ENCODE measurements at places on chromosomes 12 and 14.

- no peak for DNase-seq
- H3K4me1 ChIP-seq: peaks cover 10% of the 10 kb centered on the region
- H3K27me3 ChIP-seq: peaks cover 82% of the 10 kb centered on the region
- peaks cover 4% of the 10 kb centered on the region for H3K36me3 ChIP-seq
- H3K27ac ChIP-seq: no peak overlapping the region
- no peak overlapping the region for H3K4me3 ChIP-seq
These were observed 63.3 kb downstream of the CCDC88C start for GRCh38 chr14:91354221-91354916.

GRCh38 chr12:90274407-90274806, 565.8 kb upstream of the ATP2B1 start:
- no peaks in the 10 kb centered on the region for H3K27me3 ChIP-seq
- H3K4me3 ChIP-seq: no peak overlapping the region
- no peak for DNase-seq

DNA sequence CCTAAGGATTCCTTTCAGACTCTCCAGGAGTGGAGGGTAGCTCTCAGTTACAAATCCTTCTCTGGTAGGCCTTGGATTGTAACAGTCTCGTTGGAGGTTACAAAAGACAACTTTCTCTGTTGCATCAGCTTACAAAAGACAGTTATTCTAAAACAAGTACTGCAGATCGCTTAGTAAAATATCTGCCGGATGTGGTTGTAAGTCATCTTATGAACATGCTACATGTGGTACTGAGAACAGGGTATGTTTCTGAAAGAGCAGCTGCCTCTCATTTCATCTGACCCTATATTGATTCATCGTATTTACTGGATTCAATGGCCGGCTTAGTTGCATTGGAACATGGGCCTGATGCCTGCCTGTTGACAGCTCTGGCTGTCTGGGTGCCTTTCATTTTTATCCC, 157.4 kb downstream of the PTCSC3 start:
- no peak overlapping the region for H3K4me3 ChIP-seq
- no peaks in the 10 kb centered on the region for H3K27me3 ChIP-seq
- no peak overlapping the region for H3K27ac ChIP-seq
- DNase-seq: no peak
- H3K4me1 ChIP-seq: no peaks in the 10 kb centered on the region

- peaks cover 2% of the 10 kb centered on the region for H3K36me3 ChIP-seq
- H3K27ac ChIP-seq: no peak overlapping the region
- no peaks in the 10 kb centered on the region for H3K27me3 ChIP-seq
- peaks cover 1% of the 10 kb centered on the region for H3K4me1 ChIP-seq
- no peak for DNase-seq
These were observed 4.7 kb downstream of the RPL36AL start for GRCh38 chr14:49615776-49616175.

DNA sequence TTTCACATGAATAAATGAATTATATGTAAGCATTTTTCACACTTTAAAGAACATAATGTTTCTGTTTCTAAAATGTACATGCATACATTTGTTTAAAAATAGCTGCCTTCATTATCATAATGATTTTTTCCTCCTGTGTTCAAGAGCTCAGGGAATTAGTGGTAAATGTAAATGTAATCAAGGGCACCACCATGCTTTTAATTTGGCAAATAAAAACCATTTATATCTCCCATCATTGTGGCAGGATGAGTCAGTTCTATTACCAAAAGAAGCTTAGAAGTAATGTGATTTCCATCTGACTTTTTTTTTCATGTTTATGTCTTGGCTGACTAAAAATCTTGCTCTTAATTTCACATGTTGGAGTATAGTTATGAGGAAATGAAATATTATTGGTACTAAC, 176.1 kb downstream of the GXYLT1 start:
- no peaks in the 10 kb centered on the region for H3K27me3 ChIP-seq
- H3K27ac ChIP-seq: peak overlapping the region; percentile 86
- no peak overlapping the region for H3K4me3 ChIP-seq
- H3K36me3 ChIP-seq: no peaks in the 10 kb centered on the region
- no peak for DNase-seq

DNA sequence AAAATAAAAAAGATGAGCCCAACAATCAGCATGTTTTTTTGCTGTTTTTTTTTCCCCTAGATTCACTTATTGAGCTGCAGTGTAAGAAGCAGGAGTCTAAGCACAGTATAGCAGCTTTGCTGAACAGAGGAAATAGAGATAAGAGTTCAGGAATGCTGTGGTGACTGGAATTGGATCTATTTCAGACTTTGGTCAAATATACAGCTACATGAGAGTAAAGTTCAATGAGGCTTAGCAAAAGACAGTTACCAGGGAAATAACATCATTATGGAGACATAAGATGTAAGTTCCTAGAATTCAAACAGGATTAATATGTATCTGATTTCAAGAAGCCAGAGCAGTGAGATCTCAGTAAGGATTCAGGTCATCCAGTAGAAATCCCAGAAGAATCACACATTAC, 613.0 kb downstream of the RPS29 start:
- H3K4me1 ChIP-seq: no peaks in the 10 kb centered on the region
- H3K36me3 ChIP-seq: no peaks in the 10 kb centered on the region
- peak; percentile 40 for DNase-seq
- H3K27me3 ChIP-seq: no peaks in the 10 kb centered on the region

DNA sequence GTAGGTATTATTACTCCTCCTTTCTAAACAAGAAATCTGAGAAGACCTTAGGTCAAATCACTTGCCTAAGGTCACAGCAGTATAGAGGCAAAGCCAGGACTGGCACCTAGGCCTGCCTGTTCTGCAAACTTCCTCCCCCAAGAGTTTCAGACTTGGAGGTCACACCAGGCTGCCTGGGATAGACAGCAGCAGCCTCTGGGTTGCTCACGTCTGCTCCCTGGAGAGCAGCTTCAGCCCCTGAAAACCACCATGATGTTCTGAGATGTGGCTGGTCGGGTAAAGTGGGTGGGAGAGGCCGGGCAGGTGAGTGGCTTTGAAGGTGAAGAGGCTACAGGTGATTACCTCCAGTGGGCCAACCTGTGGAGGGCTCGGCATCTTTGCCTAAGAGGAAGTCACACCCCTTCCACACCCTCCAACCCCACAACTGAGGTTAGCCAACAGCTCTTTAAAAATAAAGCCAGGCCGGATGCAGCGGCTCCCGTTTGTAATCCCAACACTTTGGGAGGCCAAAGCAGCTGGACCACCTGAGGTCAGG, 37.0 kb upstream of the PNMA1 start:
- H3K36me3 ChIP-seq: peaks cover 3% of the 10 kb centered on the region
- peaks cover 75% of the 10 kb centered on the region for H3K4me1 ChIP-seq
- H3K4me3 ChIP-seq: no peak overlapping the region

- no peak for DNase-seq
- H3K4me3 ChIP-seq: no peak overlapping the region
These were observed 124.3 kb downstream of the RASSF9 start for GRCh38 chr12:85711735-85712390.

DNA sequence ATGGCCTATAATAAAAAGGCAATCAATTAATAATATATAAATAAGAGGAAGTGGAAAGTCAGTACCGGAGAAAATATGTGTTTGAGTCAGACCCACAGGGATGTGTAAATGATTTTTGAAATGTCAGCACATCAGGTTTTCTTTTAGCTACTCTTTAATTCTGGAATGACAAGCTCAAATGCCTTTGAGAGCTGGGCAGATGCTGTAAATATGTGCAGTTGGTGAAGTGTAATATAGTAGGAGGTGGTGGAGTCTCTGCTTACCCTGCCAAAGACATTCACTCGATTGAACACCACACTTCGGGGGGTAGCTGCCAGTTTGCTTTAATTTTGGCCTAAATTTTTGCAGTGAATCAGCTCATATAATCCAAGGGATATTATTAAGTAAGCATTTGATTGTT, 93.0 kb downstream of the PLEKHA5 start:
- H3K27ac ChIP-seq: peak overlapping the region; percentile 97
- peaks cover 2% of the 10 kb centered on the region for H3K4me1 ChIP-seq
- H3K27me3 ChIP-seq: no peaks in the 10 kb centered on the region
- DNase-seq: no peak
- H3K4me3 ChIP-seq: no peak overlapping the region

- no peak overlapping the region for H3K4me3 ChIP-seq
- DNase-seq: peak; percentile 54
- H3K27ac ChIP-seq: peak overlapping the region; percentile 39
- H3K4me1 ChIP-seq: peaks cover 6% of the 10 kb centered on the region
- H3K27me3 ChIP-seq: no peaks in the 10 kb centered on the region
- no peaks in the 10 kb centered on the region for H3K36me3 ChIP-seq
These were observed 22.7 kb downstream of the FRMD6 start for GRCh38 chr14:51674294-51675002.

DNA sequence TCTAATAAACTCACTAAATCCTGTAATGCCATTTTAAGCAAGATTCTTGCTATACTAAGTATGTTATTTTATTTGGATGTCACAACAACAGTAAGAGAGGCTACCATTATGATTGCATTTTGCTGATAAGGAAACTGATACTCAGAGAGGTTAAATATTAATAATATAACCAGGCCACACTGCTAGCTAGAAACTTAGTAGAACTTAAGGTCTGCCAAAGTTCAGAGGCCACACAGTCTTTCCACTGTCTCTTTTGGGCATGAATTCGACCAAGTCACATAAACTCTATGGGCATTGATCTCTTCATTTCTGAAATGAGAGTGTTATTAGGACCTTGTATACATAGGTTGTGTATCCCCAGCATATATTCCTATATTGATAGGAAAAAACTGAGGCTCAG, 147.9 kb downstream of the SYNE2 start:
- peaks cover 3% of the 10 kb centered on the region for H3K36me3 ChIP-seq
- no peak overlapping the region for H3K27ac ChIP-seq
- no peak overlapping the region for H3K4me3 ChIP-seq
- DNase-seq: no peak
- no peaks in the 10 kb centered on the region for H3K4me1 ChIP-seq

DNA sequence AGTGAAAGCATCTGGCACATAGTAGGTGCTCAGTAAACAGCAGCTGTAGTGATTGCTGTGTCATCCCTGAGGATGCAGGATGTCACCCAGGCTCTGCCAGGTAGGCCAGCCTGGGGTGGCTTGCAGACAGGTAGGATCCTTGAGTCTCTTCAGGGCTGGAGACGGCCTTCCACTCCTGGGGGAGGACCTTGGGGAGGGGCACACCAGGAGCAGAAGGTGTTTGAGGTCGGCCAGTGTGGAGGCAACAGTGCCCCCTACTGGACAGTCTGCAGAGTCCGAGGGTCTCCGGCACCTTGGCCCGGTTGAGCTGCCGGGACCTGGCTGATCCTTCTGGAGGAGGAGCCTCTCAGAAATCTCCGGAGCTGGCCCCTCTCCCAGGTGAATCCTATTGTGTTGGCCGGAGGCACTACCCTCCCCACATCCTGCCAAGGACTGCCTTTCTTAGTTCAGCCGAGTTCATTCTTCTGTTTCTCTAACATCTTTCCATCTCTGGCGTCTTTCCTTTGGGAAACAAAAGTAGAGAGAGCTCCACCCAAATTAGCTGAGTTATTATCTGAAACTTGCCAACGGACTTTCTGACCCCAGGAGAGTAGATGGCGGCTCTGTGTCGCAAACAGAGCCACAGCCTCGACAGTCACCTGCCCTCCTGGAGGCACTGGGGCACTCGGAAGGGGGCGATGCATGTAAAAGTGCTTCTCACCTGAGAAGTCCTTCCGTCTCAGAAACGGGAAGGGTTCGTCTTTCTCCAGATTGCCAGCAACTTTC, 41.8 kb upstream of the CLMN start:
- no peak overlapping the region for H3K4me3 ChIP-seq
- peaks cover 5% of the 10 kb centered on the region for H3K4me1 ChIP-seq
- DNase-seq: no peak
- no peak overlapping the region for H3K27ac ChIP-seq
- H3K36me3 ChIP-seq: no peaks in the 10 kb centered on the region

- no peak overlapping the region for H3K27ac ChIP-seq
- DNase-seq: no peak
- no peak overlapping the region for H3K4me3 ChIP-seq
- H3K36me3 ChIP-seq: no peaks in the 10 kb centered on the region
These were observed 199.4 kb downstream of the PHETA1 start for GRCh38 chr12:111169456-111169855.

- H3K27ac ChIP-seq: no peak overlapping the region
- no peak overlapping the region for H3K4me3 ChIP-seq
- no peaks in the 10 kb centered on the region for H3K36me3 ChIP-seq
- no peaks in the 10 kb centered on the region for H3K4me1 ChIP-seq
- DNase-seq: no peak
These were observed 594.1 kb downstream of the NRXN3 start for GRCh38 chr14:78764240-78764639.

- peak overlapping the region; percentile 58 for H3K4me3 ChIP-seq
- H3K36me3 ChIP-seq: peaks cover 28% of the 10 kb centered on the region
- DNase-seq: no peak
- H3K27me3 ChIP-seq: peaks cover 48% of the 10 kb centered on the region
- H3K27ac ChIP-seq: no peak overlapping the region
These were observed 6.8 kb downstream of the SIX1 start for GRCh38 chr14:60642270-60643140.

DNA sequence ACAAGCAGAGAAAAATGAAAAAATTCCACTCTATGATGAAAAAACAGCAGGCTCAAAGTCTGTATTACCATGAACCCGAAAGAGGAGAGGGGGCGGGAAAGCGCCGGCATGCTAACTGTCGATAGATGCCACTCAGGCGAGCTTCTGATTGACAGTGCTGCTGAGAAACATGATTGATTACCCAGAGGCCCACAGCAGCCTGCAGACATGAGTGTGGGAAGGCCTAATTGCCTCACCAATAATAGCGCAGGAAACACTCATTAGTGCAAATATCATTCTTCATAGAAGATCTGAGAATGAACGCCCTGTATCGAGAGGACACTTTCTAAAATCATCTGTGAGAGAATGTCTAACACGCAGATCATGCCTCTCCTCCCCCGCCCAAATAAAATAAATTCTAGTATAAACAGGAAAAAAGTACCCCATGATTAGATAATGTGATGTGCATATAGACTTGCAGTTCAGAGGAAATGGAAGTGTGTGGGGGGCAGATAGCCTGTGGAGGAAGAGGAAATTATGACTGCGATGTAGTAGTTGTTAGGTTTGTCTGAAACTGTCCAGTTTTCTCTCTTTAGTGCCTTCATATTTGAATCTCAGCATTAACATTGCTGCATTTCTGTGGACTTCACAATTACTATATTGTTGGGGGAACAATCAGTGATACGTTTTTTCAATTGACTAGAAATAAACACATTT, 15.6 kb downstream of the TPH2 start:
- H3K4me1 ChIP-seq: peaks cover 3% of the 10 kb centered on the region
- H3K36me3 ChIP-seq: no peaks in the 10 kb centered on the region
- H3K27me3 ChIP-seq: no peaks in the 10 kb centered on the region
- no peak overlapping the region for H3K4me3 ChIP-seq
- no peak overlapping the region for H3K27ac ChIP-seq

DNA sequence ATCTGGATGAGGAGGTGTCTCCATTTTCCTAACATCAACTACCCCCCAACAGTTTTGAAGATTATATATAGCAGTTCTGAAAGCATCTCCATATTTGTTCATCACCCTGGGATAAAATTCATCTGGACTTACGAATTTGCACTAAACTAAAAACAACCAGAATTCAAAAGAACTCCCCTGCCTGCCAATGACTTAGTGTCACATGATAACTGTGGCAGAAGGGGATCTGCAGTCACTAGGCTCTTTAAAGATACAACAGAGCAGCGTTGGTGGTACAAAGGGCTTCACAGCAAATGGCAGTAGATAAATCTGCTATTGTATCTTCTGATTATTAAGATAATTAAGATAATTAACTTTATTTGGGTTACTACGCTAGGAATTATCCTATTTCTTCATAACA, 30.1 kb downstream of the GPR135 start:
- H3K36me3 ChIP-seq: no peaks in the 10 kb centered on the region
- no peak overlapping the region for H3K4me3 ChIP-seq
- no peak for DNase-seq
- H3K4me1 ChIP-seq: peaks cover 2% of the 10 kb centered on the region
- H3K27ac ChIP-seq: no peak overlapping the region

- no peaks in the 10 kb centered on the region for H3K4me1 ChIP-seq
- H3K4me3 ChIP-seq: no peak overlapping the region
- no peak for DNase-seq
- no peak overlapping the region for H3K27ac ChIP-seq
- peaks cover 32% of the 10 kb centered on the region for H3K27me3 ChIP-seq
These were observed 785 bp upstream of the FAM181A start for GRCh38 chr14:93926245-93926872.

All from mesenchymal stem cell (in vitro differentiated cells and primary cell).